ENCODE measurements at places on chromosomes 7 and 10.
A peak's percentile ranks its signal among the peaks of the same experiment; 100 is the strongest.

GRCh38 chr10:13206546-13207443 is 27.4 kb downstream of the UCMA start:
- peaks cover 2% of the 10 kb centered on the region for H3K36me3 ChIP-seq
- no peaks in the 10 kb centered on the region for H3K4me1 ChIP-seq
- no peaks in the 10 kb centered on the region for H3K27me3 ChIP-seq
- peak; percentile 15 for DNase-seq

DNA sequence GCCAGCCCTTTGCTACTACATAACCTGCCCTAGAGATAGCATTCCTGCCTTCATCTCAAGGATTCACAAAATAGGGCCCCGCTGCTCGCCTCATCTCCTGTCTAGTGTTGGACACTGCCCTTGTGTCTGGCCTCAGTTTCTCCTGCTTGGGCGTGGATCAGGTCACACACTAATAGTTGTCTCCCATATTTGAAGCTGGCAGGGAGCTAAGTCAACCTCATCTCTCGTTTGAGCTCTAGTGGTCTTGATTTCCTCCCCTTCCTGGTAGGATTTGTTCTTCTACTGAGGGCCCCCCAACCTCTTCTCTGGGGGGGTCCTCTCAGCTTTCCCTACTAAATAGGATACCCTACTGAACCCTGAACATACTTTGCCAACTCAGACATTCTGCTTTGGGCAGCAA is 42.2 kb downstream of the ADCYAP1R1 start:
- no peak overlapping the region for H3K4me3 ChIP-seq
- H3K4me1 ChIP-seq = no peaks in the 10 kb centered on the region
- no peak for DNase-seq
- no peaks in the 10 kb centered on the region for H3K36me3 ChIP-seq
- H3K27ac ChIP-seq = no peak overlapping the region
- H3K27me3 ChIP-seq = peaks cover 3% of the 10 kb centered on the region

DNA sequence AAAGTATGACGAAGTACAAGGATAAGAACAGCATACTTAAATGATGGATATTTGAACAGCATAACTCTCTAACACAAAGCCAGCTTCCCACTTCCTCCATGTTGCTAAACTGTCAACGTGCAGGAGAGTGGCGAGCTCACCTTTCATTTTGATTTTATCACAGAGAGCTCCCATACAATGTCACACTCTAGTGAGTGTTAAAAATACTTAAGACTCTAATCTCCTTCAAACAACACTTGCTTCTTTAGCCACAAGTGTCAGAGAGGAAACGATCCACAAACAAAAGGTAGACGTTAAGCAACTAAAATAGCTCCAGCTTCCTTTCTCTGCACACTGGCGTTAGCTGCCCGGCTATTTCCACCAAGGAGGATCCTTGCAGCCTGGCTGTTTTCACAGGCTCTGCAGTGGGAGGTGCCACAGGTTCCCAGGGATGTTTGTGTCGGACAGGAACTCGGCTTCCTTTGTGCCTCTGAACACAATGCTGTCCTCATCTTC is 194.6 kb downstream of the COBL start:
- H3K27me3 ChIP-seq = no peaks in the 10 kb centered on the region
- no peak overlapping the region for H3K4me3 ChIP-seq
- no peaks in the 10 kb centered on the region for H3K4me1 ChIP-seq
- DNase-seq = no peak

GRCh38 chr7:977326-978048 is 2.1 kb upstream of the COX19 start:
- H3K36me3 ChIP-seq = peaks cover 7% of the 10 kb centered on the region
- peak overlapping the region; percentile 89 for H3K27ac ChIP-seq
- H3K4me1 ChIP-seq = peaks cover 65% of the 10 kb centered on the region
- H3K27me3 ChIP-seq = no peaks in the 10 kb centered on the region
- peak; percentile 99 for DNase-seq

DNA sequence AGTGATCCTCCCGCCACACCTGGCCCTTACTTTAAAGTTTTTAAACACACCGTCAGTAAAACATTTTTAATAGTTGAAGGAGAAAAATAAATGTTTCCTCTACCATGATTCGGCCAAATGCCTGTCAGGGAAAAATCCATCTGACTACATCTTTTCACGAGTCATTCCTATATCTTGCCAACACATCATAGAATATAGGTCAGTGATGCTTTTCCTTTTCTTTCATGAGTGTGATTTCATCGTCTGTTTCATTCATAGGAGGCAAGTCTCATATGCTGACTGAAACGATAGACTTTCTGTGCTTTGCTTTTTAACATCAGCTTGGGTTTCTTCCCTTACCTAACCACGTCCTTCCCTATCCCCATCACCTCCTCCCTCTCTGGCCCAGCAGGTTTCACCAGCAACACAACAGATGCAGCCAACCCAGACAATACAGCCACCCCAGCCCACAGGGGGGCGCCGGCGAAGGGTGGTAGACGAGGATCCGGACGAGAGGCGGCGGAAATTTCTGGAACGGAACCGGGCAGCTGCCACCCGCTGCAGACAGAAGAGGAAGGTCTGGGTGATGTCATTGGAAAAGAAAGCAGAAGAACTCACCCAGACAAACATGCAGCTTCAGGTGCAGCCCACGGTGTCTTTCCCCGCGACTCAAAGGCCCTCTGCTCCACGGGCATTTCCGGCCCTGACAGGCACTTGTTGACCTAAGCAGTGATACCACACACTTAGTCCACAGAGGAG is 149.2 kb downstream of the TRIL start:
- no peaks in the 10 kb centered on the region for H3K4me1 ChIP-seq
- DNase-seq = no peak
- no peak overlapping the region for H3K4me3 ChIP-seq

- peaks cover 23% of the 10 kb centered on the region for H3K4me1 ChIP-seq
- H3K27ac ChIP-seq = peak overlapping the region; percentile 22
- no peak overlapping the region for H3K4me3 ChIP-seq
- H3K36me3 ChIP-seq = no peaks in the 10 kb centered on the region
- DNase-seq = no peak
- no peaks in the 10 kb centered on the region for H3K27me3 ChIP-seq
Measured at GRCh38 chr10:5146920-5147254, 38.1 kb downstream of the AKR1C8 start.

DNA sequence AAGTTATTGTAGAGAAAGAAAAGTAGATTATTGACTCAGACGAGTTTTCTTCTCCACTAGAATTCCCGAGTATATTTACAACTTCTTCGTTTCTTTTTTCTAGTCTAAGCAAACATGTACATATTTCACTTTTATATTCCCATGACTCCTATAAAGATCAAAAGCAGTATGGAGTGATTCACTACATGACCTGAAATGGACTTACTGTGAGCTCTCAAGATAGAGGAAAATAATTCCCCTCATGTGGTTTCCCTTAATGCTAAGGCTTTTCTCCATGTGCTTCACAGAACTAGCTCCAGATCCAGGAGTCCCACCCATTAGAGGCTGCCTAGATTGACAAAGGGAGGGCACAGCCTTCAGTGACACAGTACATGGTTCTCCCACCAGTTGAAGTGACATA is 823.1 kb upstream of the LRRTM3 start:
- no peak for DNase-seq
- no peaks in the 10 kb centered on the region for H3K36me3 ChIP-seq
- H3K27ac ChIP-seq = no peak overlapping the region
- no peaks in the 10 kb centered on the region for H3K27me3 ChIP-seq

GRCh38 chr7:111409714-111410422 is 152.4 kb downstream of the IMMP2L start:
- no peaks in the 10 kb centered on the region for H3K27me3 ChIP-seq
- H3K4me1 ChIP-seq = no peaks in the 10 kb centered on the region

- peaks cover under 1% of the 10 kb centered on the region for H3K4me1 ChIP-seq
- no peaks in the 10 kb centered on the region for H3K27me3 ChIP-seq
- H3K27ac ChIP-seq = no peak overlapping the region
- no peaks in the 10 kb centered on the region for H3K36me3 ChIP-seq
Measured at GRCh38 chr10:43427166-43427825, 9.6 kb upstream of the ZNF487 start.

GRCh38 chr7:44068054-44068453 is 2.7 kb upstream of the PGAM2 start:
- H3K4me3 ChIP-seq = no peak overlapping the region
- H3K27me3 ChIP-seq = peaks cover 19% of the 10 kb centered on the region
- H3K4me1 ChIP-seq = peaks cover 29% of the 10 kb centered on the region
- no peak overlapping the region for H3K27ac ChIP-seq
- peaks cover 7% of the 10 kb centered on the region for H3K36me3 ChIP-seq

- no peaks in the 10 kb centered on the region for H3K4me1 ChIP-seq
- H3K4me3 ChIP-seq = no peak overlapping the region
- no peaks in the 10 kb centered on the region for H3K27me3 ChIP-seq
- H3K27ac ChIP-seq = no peak overlapping the region
- no peaks in the 10 kb centered on the region for H3K36me3 ChIP-seq
- DNase-seq = no peak
Measured at GRCh38 chr10:65754112-65754511, 1171.7 kb upstream of the LRRTM3 start.

DNA sequence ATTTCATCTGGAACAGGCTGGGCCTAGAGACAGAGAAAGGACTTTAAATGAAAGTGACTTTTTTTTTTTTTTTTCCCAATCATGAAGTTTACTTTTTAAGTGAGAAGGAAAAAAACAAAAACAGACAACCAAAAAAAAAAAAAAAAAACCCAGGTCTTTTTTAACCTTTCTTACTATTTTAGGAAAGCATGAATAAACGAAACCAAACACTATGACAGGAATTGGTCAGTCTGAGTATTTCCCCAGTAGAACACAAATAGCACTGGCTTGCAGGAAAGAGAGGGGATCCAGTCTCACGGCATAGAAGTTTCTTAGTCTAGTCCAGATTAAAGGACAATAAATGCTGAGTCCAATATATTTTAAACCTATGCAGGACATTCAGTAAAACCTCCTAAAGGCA is 180.5 kb upstream of the CCDC6 start:
- no peaks in the 10 kb centered on the region for H3K27me3 ChIP-seq
- H3K36me3 ChIP-seq = peaks cover 29% of the 10 kb centered on the region
- no peak overlapping the region for H3K27ac ChIP-seq
